ENCODE measurements at places on chromosomes 6 and 20.
A peak's percentile ranks its signal among the peaks of the same experiment; 100 is the strongest.

DNA sequence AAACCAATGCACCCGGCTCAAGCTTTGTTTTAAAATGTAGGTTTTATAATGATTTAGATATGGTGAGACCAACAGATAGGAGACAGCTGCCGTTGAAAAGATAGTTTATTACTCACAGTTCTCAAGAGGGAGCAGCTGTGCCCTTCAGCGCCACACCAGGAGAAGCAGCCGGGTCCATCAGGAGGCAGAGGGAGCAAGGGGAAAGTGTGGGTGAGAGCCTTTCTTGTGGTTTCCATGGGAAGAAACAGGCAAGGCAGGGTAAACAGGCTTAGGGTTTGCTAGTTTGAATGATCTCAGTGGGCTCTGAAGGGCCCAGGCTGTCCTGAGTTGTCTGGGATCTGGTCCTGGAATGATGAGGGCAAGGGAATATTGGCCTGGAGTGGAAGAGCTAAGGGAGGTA, 117.7 kb upstream of the PLCB4 start:
- DNase-seq: no peak

DNA sequence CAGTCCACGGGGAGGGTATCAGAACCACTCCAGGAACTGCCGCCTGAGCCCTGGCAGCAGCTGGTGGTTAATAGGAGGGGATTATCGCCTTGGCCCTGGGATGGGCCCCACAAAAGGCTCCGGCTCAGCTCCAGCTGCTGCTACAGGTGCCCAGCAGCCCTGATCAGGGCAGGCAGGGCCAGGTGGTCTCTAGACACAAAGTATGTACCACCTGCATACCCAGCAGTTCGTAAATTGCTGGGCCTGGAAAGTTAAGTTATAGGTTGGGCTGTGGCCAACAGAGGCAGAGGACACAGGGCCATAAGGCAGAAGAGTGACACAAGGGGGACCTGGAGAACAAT, 35.1 kb downstream of the RRBP1 start:
- DNase-seq: no peak

DNA sequence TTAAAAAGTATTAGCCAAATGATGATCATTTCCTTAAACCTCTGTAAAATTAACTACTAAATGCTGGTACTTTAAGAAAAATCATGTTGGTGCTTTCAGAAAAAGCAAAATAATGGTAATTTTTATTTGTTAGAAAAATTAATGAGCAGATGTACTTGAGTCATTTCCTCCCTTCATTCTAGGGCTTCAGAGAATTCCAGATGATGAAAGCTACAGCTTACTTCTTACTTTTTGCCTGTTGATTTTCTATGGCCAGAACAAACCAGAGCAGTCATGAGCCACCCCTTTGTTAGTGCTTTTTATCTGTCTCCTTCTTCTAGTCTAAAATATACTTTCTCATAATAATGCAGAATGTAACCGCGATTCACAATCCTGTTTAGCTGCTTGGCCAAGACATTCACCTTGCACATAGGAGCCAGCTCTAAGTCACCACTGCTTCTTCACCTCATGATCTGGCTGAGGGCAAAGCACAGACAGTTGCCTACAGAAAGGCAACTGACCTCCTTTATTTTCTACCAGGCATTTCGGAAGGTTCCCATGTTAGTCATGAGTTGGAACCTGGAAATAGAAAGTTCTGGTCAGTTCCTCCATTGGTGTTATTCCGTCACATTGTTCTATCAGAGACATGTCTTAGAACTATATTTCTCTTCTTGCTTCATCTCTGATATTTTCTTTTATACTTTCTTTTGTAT, 43.5 kb upstream of the TINAG start:
- no peak for DNase-seq

- DNase-seq: no peak
Observed at GRCh38 chr6:127243501-127243900, 23.2 kb upstream of the RNF146 start.

DNA sequence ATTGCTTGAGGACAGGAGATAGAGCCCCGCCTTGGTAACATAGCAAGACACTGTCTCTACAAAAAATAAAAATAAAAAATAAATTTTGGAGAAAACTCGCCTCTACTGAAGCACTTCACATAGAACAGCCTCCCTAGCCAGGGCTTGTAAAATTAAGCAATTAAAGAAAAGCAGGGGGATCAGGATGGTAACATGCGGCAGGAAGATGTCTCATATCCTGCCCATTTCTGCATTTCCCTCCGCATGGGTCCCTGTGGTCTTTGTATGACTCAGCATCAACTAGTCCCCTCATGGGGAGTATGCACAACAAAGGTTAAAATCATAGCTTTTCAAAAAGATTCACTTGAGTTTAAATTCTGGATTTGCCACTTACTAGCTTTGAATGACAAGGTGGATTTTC, 379.0 kb downstream of the EPHA7 start:
- no peak for DNase-seq

GRCh38 chr6:11160199-11160598, 48.7 kb upstream of the ERVFRD-1 start:
- no peak for DNase-seq

GRCh38 chr6:18245079-18245478, 19.3 kb downstream of the DEK start:
- DNase-seq: no peak

DNA sequence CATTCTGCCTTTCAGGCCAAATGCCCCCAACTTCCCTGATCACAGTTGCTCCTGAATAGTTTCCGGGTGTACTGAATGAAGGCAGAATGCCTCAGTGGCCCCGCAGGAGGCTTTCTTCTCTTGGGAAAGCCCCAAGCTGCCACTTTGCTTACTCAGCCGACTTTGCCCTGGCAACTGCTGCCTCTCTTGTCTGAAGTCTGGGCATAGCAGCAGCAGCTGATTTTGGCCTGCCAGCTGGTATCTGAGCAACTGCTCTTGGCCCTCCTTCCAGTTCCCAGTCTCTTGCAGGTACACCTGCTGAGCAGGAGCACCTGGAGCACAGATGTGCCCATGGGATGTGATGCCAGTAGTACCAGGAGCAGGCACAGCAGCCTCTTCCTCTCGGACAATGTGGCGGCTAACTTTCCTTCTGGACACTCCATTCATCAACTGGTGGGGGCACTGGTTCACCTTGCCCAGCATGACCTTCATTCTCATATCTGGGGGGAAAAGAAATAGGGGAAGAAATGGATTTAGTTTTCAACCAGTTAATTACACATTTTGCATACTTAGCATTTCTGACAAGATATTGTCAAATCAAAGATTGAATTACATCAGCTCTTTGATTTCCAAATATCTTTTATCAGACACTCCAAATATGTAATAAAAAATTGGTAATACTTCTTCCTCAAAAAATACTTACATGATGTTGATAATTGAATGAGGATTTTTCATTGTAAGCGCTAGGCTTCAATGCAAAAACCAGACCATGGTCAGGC, 468.2 kb downstream of the PKHD1 start:
- no peak for DNase-seq

GRCh38 chr20:62554898-62555641, 79.3 kb upstream of the GATA5 start:
- DNase-seq: no peak

GRCh38 chr20:16043931-16044330, 529.3 kb downstream of the KIF16B start:
- no peak for DNase-seq

GRCh38 chr6:14092838-14093789, 24.5 kb upstream of the CD83 start:
- DNase-seq: no peak

DNA sequence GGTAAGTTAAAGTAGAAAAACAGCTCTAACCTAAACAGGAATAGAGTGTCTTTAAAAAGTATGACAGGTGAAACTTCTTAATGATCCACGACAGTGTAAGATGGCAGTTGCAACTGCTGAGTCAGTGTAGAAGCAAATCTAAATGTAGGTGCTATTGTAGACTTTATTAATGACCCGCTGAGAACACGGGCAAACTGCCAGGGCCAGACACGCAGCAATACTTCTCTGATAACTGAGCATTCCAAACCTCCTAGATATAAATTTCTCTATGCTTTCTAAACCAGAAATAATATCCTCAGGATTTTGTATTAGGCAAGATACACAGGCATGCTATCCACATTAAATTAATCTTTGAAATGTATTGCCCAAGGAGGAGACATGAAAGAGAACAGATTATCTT, 1076.4 kb downstream of the HACE1 start:
- no peak for DNase-seq

DNA sequence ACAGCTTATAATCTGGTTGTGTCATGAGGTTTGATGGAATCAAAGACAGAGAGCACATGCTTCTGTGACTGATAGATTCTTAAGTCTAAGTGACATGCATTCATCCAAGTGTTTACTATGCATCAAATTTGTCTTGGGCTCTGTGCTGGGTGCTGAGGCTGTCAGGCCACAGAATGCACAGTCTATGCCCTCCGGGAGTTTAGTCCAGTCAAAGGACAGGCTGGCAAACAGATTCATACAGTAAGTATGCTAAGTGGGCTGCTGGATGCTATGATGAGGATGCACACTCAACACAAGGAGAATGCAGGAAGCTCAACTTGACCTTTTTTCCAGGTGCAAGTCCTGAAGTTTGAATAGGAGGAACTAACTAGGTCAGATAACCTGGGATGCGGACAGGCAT, 146.7 kb downstream of the UST start:
- no peak for DNase-seq

DNA sequence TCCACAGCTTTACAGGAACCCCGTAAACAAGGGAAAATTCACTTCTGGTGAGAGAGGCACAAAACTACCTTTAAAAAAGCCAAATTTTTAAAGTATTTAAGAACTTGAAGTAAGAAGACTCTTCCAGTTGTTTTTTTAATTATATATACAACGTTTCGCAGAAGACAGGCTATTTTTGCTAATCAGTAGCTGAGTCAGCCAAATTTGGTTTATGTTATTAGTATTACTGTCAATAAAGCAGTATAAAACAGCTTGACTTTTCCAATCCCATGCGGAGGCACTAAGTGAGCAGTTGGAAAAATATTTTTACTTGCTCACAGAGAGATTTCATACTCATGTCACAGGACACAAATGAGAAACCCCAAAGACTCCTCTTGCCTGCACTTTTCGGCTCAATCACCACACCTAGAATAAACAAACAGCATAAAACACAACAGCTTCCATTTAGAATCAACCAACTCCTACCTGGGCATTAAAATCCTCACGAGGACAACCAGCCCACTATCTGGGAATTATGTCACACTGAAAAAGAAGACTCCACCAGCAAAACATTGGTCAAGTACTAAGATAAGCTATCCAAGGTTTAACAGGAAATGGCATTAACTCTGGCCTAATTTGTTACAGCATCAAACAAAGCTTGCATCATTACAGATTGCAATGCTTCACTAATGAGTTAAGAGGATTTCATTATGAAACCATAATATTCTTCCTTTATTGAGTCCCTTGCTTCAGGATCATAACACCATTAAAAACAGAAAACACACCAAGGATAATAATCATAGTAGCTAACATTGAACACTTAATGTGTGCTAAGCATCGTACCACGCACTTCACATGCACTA, 26.3 kb downstream of the ELOVL5 start:
- DNase-seq: no peak

DNA sequence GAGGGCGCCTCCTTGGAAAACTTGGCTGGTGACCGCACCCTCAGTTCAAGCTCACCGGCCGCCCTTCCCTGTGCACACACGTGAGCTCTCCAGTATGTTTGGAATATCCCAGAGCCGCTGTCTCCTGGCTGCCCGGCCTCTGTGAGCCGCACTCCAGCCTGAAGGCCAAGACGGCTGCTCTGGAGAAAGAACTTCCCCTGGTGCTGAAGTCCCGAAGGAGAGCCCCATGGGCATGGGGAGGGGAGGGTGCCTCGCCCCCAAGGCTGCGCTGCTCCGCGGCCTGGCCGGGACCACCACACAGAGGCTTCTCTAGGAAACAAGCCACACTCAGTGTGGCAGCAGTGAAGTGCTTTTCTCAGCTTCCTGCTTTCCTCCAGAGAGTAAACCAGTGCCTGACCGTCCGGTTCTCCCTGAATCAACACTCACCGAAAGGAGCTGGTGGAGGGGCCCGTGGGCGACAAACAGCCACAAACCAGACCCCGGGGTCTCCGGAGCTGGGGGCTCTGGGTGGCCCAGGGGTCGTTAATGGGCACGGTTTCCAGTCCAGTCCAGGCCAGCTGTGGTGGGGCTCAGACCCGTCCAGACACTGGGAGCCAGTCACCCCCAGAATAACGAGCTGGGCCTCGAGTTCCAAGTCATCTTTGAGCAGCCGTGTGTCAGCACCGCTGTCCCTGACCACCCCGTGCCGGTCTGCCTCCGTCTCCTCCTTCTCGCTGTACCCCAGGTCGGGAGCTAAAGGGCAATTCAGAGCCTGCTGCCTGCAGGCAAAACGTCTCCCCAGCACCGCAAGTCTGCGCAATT, 87.4 kb upstream of the BHLHE23 start:
- no peak for DNase-seq

GRCh38 chr20:49323622-49324238, 45.9 kb upstream of the ZNFX1 start:
- peak; percentile 30 for DNase-seq

GRCh38 chr20:44068316-44069201, 118.4 kb downstream of the JPH2 start:
- no peak for DNase-seq

DNA sequence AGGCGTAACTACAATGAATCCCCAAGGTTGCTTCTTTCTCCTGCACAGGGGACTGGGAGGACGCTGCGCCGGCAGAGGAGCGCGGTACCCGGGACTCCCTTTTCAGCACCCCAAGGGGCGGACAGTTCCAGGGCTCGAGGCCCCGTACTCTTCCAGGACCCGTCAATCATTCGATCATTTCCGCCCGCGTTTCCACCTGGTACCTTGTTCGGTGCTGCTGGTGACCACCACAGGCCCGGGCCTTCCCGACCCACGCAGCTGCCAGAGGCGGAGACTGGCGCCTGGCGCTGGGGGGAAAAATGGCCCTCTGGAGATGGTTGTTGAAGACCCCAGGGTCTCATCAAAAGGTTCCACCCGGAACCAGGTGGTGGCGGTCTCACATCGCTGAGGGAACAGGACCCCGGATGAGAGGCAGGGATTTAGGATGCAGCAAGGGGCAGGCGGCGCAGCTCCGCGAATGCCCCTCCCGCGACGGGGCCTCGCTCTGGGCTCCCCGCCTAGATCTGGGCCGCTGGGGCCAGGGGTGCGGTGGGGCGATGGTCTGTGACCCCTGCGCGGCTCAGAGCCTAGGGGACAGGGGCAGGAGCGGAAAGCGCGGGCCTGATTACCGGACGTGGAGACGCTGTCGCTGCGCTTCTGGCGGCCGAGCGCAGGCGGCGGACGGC, 744 bp downstream of the VSX1 start:
- DNase-seq: no peak

GRCh38 chr6:158251565-158251964, 60.7 kb upstream of the TULP4 start:
- DNase-seq: no peak

DNA sequence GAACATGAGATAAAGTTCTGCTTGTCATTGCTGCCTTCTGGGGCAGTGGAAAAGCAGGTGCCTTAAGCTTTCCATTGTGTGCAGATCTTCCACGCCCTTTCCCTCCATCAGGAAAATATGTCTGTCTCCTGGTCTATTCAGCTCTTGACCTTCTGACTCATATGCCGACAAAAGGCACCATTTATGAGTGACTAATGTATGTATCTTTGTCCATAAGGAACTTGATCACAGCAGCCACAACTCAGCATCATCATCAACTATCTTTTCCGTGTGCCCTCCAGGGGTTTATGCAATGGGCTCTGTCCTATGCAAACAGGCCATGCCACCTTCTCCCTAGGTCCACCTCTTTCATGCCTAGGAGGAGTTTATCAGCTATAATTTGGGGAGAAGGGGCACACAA, 102.7 kb upstream of the QKI start:
- no peak for DNase-seq

GRCh38 chr6:33117811-33118277, 42.1 kb downstream of the HLA-DPB1 start:
- no peak for DNase-seq
